Umbilical cord (tissue), 2 donors: ENCODE measurements at places on chromosomes 4 and X. TPM values are rescaled to one million over a fixed set of nuclear protein-coding genes. Genes with fewer than 3 reads are reported as not detected.

- DNase-seq, result no peak
Observed at GRCh38 chr4:100681289-100681688, 163.5 kb upstream of the EMCN start.

GRCh38 chr4:172040766-172041165 is 227.6 kb downstream of the GALNTL6 start:
- DNase-seq, result no peak

DNA sequence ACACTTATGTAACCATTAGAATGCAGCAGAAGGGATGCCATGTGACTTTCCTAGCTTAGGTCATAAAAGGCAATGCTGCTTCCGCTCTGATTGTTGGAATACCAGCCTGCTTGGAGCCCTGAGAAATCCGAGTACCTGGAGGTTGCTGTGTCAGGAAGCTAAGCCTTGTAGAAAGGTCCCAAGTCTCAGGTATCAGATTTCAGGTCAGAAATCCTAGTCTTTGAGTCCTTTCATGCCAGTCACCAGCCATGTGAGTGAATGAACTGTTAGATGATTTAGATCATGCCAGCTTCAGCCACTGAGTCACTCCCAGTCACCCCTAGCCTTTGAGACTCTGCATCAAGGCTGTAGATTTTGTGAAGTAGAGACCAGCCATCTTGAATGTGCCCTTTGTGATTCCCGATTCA is 23.5 kb downstream of the RAP1GDS1 start:
- DNase-seq, result no peak

- DNase-seq, result no peak
Observed at GRCh38 chr4:145438298-145438697, 43.4 kb upstream of the SMAD1 start.

DNA sequence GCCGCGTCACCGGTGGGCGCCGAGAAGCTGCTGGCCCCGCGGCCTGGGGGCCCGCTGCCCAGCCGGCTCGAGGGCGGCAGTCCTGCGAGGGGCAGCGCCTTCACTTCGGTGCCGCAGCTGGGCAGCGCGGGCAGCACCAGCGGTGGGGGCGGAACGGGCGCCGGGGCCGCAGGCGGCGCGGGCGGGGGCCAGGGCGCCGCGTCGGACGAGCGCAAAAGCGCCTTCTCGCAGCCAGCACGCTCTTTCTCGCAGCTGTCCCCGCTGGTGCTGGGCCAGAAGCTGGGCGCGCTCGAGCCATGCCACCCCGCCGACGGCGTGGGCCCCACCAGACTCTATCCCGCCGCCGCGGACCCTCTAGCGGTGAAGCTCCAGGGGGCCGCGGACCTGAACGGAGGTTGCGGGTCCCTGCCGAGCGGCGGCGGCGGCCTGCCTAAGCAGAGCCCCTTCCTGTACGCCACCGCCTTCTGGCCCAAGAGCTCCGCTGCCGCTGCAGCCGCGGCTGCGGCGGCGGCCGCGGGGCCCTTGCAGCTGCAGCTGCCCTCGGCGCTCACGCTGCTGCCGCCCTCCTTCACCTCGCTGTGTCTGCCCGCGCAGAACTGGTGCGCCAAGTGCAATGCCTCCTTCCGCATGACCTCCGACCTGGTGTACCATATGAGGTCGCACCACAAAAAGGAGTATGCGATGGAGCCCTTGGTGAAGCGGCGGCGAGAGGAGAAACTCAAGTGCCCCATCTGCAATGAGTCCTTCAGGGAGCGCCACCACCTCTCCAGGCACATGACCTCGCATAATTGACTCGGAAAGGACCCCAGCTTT is 5.6 kb downstream of the PRDM8 start:
- no peak for DNase-seq

- no peak for DNase-seq
Observed at GRCh38 chrX:26007462-26007861, 130.7 kb upstream of the MAGEB18 start.

DNA sequence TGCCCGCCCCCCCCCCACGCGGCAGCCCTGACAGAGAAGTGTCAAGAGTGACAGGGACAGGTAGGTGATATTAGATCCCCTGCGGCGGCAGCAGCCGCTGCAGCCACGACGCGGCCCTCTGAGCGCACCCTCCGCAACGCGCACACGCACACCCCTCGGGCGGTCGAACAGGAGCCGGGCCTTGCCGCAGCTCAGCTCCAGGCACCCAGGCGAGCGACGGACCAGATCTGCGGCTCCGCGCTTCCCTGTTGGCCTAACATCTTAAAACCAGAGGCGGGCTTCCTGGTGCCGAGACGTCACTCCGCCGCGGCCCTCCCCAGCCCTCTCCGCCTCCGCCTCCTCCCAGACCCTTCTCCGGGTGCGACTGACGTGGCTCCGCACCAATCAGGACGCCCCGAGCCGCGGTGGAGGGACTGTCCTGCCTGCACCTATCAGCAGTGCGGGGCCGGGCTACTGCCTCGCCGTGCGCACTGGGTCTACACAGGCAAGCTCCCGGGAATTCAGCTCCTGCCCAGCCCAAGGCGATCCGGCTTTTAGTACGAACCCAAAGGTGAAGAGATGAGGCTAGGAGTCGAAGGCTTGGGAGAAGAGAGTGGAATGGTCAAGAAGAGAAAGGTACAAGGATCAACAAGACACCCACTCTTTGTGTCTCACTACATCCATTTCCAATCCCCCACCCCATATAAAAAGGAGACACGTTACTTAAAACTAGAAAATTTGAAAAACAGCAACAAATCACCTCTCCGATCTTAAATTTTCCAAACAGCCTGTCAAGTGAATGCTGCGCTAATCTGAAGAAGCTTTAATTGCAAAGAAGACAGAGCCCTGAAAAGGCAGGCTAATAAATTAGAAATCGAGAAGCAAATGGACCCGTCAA is at the start of gene PITX2:
Gene PITX2, minus strand, starts transcription at position 237 of the 877 bp plus-strand sequence. CDS start 617 bp downstream, outside the sequence.
- DNase-seq, result peak; percentile 99

GRCh38 chrX:154748712-154749339 is 2.1 kb downstream of the GAB3 start:
- peak; percentile 66 for DNase-seq

- DNase-seq, result peak; percentile 91
Observed at GRCh38 chr4:145808021-145808650, 128.2 kb downstream of the C4orf51 start.

DNA sequence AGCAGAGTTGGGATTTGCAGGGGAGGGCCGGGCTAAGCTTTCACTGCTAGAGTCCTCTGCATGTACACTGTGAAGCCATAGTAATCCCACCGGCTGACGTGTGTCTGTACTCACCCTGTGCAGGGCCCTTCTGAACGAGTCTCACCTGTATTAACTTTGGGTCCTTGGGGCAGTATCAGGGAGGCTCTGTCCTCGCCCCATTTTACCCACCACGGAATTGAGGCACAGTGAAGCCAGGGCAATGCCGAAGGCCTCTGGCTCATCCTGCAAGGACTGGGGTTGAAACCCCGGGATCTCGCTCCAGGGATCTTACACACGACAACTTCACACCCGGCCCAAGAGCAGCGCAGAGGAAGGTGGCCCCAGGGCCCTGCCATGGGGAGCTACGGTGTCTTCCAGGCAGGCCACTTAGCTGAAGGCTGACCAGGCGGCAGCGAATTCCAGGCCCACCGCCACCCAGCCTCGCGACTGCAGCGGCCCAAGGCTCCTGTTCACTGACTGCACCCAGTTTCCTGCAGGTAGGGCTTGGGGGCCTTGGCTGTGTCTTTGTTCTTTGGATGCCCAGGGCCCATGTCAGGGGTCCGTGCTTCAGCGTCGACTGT is 75.5 kb upstream of the ADRA2C start:
- no peak for DNase-seq

DNA sequence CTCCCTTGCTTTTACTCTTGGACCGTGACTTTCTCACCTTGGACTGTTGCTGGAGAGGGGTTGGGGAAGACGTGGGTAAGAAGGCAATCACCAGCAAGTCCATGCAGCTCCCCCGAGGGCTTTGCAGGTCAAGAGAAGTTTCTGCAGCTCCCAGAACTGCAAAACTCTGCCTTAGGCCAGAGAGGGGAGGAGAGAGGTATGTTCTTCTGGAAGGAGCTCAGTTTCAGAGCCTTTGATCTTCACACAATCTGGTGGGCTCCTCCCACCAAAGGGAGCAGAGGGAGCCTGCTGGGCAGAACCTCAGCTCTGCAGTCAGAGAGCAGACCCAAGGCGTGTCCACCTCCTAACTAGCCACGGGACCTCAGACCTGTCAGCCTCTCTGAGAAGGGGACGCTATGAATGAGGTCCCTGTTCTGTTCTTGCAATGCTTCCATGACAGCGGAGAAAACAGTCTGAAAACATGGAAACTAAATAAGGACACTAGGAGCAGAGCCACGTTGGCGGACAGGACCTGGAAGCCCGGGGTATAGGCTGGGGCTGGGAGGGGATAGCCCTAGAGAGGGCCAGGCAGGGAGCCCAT is 92.8 kb downstream of the EVC2 start:
- DNase-seq, result peak; percentile 72

DNA sequence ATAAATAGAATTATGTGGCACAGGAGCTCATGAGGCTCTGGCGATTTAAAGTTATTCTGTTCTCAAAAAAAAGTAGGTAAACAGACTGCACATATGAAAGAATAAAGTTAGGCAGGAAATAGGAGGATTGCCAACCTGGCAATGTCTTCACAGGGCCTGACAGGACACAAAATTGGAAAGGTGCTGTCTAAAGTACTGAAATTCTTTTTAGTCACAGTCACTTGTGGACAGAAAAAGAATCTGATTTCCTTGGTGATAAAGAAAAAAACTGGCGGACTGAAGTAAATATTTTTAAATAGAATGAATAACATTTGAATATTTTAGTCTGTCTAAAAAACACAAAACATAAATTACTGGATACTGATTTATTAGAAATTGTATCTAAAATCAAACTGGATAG is 124.4 kb downstream of the VEGFC start:
- no peak for DNase-seq

DNA sequence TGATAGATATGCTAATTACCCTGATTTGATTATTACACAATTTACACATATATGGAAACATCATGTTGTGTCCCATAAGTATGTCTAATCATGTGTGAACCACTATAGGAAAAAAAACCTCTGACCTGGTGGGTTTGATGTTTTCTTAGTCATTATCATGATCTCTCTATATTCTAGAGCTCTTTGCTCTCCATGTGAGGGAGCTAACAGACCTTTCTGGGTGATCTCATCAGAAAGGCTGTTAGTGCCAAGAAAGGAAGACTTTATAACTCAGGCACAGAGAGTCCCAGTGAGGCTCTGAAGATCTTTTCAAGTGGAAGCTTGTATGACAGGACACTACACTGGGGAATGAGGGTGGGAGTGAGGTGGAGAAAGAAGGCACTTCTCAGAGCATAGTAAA is 527.7 kb upstream of the MAGEB2 start:
- no peak for DNase-seq

DNA sequence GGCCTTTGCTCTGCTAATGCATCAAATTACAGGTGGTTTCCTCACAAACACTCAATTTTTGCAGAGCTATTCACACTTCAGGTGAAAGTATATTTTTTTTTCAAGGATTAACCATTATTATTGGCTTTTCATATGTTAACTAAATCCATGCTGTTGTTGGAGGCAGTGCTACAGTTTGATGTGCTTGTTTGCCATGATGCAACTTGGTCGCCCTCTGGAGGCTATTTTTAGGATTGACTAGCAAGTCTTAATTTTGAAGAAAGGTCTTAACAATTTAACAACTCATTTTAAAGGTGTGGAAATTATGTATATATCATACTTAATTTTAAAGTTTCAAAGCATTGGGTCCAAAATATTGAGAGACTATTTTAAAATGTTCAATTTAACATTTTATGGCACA is 168.8 kb upstream of the FAM47A start:
- DNase-seq, result peak; percentile 5

GRCh38 chr4:88033309-88033708 is 25.9 kb downstream of the PKD2 start:
- peak; percentile 57 for DNase-seq

- no peak for DNase-seq
Observed at GRCh38 chr4:138290805-138291204, 48.7 kb upstream of the SLC7A11 start.

- DNase-seq, result no peak
Observed at GRCh38 chr4:52957835-52958631, 95.9 kb downstream of the RASL11B start.

DNA sequence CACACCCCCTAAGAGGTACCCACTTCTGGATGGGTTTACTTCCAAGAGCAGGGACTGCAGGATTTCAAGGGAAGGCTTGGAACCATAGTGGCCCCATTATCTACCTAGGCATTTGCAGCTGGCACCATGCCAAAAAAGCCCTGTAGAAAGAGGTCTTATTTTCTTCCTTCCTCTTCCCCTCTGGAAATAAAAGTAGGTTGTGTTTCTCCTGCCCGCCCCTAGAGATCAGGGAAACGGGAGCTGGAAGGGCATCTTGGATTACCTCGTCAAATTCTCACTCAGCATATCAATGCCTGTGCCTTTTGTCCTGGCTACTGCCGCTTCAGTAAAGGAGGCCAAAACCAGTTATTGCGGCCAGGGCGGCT is 1.6 kb downstream of the SCD5 start:
- DNase-seq, result no peak

GRCh38 chrX:40013266-40014195 is 84.2 kb downstream of the BCOR start:
- DNase-seq, result peak; percentile 76

GRCh38 chr4:99811850-99812249 is 4.8 kb upstream of the DAPP1 start:
- no peak for DNase-seq

DNA sequence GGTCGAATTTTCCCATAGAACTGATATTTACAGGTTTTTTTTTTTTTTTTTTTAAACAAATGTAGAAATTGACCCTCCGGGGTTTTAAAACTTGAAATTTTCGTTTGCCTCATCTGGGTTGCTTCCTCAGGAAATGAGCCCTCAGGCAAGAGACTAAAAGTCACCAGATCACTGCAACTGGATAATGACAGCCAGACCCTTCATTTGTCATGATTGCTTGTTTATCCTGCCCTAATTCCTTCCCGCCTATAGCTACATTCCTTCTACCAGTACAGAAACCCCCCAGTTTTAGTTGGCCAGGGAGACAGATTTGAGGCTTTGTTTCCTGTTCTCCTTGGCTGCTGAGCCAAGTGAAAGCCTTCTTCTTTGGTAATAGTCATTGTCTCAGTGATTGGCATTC is 44.0 kb upstream of the IGFBP7 start:
- no peak for DNase-seq

DNA sequence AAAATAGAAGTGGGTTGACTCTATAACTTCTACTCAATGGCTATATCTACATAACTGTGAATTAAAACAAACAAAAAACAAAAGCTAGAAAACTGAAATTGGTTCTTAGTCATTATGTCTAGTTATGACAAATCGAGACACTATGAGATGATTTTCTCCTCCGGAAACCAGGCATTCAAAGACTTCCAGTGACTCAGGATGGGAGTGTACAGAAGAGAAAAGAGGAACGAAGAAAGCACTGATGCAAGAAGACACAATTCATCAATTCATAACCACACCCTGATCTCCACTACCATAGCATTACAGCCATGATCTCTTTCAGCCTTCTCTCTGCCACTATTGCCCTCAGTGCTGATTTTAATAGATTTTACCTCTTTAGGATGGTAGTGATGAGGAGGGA is 253.6 kb downstream of the CBLL2 start:
- DNase-seq, result no peak

CT55 gene
- 6.5 TPM for total RNA-seq

CXXC4 gene
- total RNA-seq, result 9.6 TPM

FOXP3 gene
- not detected for total RNA-seq

GPAT3 gene
- 10.4 TPM for total RNA-seq

SLIT2 gene
- total RNA-seq, result 19.5 TPM

PWWP3B gene
- 9.6 TPM for total RNA-seq

ZNF81 gene
- total RNA-seq, result 7.5 TPM
